ENCODE measurements at places on chromosomes 4 and X. TPM values are rescaled to one million over a fixed set of nuclear protein-coding genes. Genes with fewer than 3 reads are reported as not detected.

Gene HERC5
- 8.8 TPM for total RNA-seq

Gene TMEM187
- 18.2 TPM for total RNA-seq

Gene IBSP
- total RNA-seq = not detected

Gene CXorf51B
- total RNA-seq = 16.1 TPM

Gene LIMCH1
- 62.8 TPM for total RNA-seq

Gene PLAC1
- total RNA-seq = not detected

Gene CXCL10
- not detected for total RNA-seq

Gene MFAP3L
- 10.0 TPM for total RNA-seq

Gene P2RY8
- 1.8 TPM for total RNA-seq

DNA sequence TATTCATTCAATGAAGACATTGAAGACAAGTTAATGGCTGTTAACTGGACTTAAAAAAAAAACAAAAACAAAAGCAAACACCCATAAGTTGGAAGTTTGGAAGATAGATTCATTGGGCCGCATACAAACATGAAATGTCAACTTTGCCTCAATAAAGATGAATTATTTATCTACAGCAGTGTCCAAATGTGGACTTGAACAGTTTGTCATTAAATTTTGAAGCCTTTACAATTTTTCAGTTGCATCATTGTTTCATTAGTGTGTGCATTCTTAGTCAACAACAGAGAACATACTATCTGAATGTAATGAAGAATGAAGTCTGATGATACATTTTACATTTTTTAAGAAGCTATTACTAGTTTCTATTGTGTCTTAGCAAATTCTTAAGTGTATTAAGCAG is 152.1 kb downstream of the SLIT2 start:
- DNase-seq = peak; percentile 7

DNA sequence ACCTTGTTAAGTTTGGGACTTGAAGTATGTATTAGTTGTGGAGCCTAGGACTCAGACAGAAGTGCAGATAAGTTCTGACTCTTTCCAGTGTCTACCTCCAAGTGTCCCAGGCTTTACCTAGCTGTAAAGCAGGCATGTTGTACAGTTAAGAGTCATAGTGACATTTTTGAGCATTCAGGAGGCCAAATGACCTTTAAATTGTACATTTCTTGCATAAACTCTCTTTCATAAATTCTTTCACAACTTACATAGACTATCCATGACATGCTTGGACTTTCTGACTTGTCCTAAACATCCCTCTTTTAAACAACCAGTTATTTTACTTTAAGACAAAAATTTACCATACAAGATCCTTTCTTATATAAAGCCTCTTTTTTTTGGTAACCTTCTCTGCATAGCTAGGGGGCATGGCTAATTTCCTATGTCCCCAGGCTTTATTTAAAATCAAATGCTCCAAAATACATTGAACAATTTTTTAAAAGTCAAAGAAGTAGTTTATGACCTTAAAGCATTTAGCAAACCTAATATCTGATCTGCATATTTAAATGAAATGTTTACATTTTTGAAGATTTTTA is 40.1 kb upstream of the UGT8 start:
- no peak for DNase-seq

DNA sequence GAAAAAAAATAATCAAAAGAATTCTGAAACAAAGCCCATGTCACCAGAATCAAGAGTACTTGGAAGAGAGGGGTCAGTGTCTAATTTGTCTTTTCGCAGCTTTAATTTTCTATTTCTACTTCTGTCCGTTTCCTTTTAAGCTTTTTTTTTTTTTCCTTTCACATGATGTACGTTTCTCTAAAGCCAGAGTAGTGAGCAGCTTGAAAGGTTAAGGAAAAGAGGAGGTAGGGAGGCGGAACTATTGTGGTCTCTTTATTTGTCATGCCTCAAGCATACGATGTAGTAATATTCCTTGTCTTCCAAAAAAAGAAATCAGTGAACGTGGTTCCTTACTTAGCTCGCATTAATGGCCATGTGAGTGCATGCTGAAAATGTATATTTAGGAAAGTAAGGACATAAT is 311.5 kb downstream of the TENM3 start:
- DNase-seq = no peak

All from prostate gland (tissue), 2 donors.